CD4-positive, alpha-beta T cell treated with Interleukin-21 for 1 hour (primary cell): ENCODE measurements at places on chromosomes 3 and 15.

DNA sequence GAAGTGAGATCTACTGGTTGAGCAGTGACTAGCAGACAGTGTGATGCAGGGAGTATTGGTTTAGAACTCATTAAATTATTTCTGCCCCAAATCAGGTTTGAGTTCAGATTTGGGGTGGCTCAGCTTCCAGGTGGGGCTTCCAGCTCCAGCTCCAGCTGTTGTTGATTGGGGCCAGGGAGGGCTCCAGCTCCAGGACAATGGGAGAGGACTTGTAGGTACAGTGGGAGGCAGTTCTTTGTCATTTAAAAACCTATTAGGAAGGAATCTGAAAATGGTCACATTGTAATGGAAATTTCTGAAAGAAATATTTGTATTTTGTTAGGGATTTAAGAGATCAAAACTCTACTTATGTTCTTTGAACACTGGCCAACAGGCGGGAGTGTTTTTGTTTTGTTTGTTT, 97.0 kb downstream of the FNDC3B start:
- DNase-seq: no peak

DNA sequence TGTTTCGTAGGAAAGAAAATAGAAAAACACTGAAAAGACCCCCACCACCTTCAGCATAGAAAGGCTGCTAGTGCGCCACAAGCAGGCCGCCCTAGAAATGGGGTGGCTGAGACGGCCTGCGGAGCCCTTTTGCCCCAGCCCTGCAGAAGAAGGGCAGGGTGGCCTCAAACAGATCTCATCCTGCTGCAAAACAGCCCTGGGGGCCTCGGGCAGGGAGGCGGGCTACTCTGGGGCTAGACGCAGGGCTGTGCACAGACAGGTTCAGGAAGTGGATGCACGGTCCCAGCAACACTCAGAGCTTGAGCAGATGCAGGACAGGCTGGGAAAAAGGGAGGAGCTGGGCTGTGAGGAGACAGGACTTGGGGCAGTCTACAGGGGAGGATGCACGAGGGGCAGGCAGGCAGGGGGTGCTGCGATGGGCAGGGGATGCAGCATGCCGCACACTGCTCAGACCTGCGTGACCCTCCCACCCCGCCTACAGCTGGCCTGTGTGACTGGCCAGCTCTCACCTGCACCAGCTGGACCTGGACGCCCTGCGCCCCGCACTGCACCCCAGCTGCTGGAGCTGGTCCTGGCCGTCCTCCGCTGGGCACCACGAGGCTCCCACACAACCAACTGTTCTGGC, 34.3 kb downstream of the ZXDC start:
- no peak for DNase-seq

- DNase-seq: no peak
Measured at GRCh38 chr3:144458283-144458682, 486.7 kb downstream of the DIPK2A start.

GRCh38 chr3:183208800-183209199, 44.3 kb upstream of the B3GNT5 start:
- DNase-seq: no peak

- DNase-seq: no peak
Measured at GRCh38 chr3:52463416-52463815, 8.0 kb downstream of the NISCH start.

DNA sequence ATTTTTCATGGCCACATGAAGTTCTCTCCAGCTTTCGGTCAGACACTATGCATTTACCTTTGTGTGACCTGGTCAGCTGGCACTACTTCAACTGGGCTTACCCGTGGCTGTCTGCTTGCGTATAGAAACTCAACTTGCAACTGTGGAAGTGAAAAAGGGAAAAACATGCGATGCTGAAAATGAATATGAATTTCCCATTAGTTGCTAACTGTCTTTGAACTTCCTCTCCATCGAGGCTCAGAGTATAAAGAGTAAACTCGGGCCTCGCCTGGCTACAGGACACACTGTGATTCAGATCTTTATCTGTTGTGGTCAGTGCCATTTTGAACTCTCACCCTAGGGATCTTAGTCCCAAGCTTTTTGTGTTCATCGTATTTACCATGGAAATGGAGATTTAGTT, 26.8 kb downstream of the NFKBIZ start:
- no peak for DNase-seq

- DNase-seq: no peak
Measured at GRCh38 chr3:20066850-20067617, 26.8 kb downstream of the KAT2B start.

DNA sequence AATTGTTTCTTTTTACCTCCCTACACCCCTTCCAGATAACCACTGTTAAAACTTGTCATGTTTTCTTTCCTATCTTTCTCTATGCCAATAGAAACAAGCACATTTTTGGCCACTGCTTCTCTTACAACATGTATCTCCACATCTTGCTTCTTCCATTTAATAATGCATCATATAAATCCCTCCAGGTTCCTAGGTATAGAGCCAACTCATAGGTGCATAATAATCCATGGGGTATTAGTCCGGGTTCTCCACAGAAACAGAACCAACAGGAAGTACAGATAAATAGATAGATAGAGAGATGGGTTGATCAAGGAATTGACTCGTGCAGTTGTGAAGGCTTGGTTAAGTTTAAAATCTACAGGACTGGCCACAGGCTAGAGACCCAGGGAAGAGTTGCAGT, 41.5 kb upstream of the PSMD6 start:
- DNase-seq: no peak

DNA sequence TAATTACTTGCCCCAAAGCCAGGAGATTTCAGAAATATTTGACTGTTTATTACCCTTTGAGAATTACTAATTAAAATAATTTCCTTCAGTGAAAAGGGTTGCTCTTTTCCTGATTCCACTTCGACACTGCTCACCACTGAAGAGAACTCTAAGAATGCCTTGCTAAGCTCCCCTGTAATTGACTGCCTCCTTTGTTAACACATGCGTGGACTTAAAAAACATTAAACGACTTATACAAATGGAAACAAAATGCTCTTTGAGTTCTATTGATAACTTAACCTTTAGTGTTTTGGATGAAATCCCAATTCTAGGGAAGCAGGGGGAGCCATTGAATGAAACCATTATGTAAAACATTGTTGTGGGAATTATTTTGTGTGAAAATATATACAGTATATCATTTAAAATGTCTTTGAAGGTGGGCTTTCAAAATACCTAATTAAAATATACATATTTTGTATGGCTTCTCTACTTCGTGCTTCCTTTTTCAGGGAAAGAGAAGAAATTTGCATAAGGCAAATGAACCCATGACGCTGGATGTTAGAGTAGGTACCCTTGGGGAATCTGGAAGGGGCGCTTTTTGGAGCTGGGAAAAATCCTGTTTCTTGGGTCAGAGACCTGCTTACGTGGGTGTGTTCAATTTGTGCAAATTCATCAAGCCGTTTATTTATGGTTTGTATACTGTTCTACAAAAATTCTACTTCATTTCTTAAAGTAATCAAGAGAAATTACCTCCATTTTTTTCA, 64.2 kb downstream of the WWTR1 start:
- no peak for DNase-seq

DNA sequence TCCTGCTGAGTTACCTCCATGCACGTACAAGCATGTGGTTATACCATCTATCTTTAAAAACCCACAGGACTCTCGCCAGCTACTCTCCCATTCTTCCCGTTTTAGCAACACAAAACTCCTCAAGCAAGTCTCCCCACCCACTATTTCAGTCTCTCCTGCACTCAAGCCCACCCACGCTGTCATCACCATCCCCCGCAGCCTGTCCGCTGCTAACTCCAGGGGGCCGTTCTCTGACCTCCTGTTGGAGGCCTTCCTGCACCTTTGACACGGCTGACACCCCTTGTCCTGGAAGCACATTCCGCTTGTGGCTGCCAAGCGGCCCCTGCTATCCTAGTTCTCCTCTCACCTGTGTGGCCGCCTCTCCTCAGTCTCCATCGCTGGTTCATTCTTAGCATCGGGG, 7.5 kb upstream of the PCSK6 start:
- DNase-seq: no peak

- no peak for DNase-seq
Measured at GRCh38 chr3:60308808-60309207, 942.4 kb downstream of the FHIT start.
